CD4-positive, alpha-beta T cell treated with Interleukin-10 for 1 hour (primary cell): ENCODE measurements at places on chromosomes 2 and 18.

DNA sequence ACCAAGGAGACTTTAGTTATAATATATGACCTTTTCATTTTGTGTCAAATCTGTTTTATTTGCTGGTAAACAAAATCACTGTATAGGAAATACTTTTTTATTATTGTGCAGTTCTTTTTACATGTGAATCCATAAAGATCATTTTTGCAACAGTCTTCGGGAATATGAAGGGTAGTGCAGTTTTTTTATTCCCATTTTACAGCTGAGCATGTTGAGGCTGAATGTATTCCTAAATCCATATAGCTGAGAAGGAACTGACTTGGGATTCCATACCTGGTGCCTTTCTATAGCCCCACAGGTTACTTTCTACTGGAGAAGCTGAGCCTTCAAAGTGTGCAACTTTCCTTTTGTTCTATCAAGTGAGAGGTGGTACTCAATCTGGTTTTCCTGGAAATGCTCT lies 29.6 kb downstream of the RHOB start:
- no peak for DNase-seq

DNA sequence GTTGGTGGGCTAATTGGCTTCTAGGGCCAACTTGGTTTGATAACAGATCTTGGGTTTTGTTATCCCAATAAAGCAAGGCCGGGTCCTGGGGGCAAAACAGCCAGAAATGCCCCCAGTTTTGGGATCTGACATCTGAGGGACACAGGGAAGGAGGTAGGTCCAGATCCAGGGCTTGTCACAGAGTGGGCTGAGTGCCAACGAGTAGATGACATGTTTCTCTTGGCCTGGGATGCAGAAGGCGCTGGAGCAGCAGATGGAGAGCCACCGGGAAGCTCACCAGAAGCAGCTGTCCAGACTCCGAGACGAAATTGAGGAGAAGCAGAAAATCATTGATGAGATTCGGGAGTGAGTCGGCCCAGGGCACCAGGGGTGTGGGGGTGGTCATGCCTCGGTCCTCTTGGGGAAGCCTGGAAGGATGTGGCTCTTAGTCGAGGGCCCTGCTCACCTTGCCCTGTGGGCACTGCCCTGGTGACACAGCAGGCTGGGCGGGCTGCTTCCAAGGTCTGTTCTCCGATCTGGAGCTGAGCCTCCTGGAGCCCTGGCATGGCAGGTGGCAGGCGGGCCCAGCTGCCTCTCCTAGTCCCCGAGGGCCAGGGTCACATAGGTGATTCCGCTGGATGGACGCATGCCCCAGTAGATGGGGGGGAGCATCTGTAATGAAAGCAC lies 40.2 kb upstream of the LYPD6B start:
- no peak for DNase-seq

- no peak for DNase-seq
Measured at GRCh38 chr2:27093430-27094352, 7.1 kb downstream of the KHK start.

GRCh38 chr2:187554011-187554703 lies at the start of gene TFPI:
Gene TFPI (minus strand): TSS chr2:187554435. CDS start chr2:187503768, 50,667 bp downstream.
- DNase-seq, result no peak

- no peak for DNase-seq
Measured at GRCh38 chr2:137770166-137770565, 194.1 kb upstream of the HNMT start.

GRCh38 chr2:205540036-205540435 lies 142.3 kb upstream of the NRP2 start:
- DNase-seq, result no peak

DNA sequence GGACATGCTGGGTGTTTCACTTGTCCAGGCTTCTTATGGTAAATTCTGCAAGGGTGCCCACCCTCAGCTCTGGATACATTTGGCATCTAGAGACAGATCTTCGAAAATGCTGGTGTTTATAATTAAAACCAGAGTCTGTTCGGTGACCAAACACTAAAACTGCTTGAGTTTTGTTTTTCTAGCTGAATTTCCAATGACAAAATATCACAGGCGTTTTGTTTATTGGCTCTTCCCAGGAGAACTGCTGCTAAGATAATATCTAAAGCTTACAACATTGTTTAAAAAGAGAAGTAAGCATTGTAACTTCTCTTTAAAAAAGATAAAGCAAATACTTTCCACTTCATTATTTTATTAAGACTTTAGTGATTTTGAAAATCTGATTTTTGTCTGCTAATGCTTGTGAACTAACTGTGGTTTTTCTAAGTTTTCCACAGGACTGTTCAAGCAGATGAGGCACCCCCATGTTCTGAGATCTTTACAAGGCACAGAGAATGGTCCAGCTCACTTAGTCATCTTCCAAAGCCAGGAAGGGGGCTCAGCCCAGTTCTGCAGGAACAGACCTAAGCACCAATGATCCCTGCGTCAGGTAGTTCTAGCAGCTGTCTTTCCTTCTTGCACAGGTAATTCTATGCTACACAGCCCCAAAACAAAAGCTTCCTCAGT lies 94.8 kb upstream of the LTBP1 start:
- no peak for DNase-seq

DNA sequence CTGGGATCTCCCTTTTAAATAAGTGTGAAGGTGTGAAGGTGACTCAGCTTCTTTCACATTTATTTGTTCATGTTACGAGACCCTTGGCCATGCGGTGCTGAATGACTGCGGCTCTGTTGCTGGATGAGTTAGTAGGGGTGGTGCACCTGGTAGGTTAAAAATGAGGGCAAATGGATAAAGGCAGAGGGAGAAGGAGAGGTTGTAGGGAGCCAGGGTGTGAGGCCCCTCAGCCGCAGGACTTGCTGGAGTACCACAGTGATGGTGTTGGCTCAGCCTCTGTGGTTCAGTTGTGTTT lies 164.2 kb downstream of the NAPG start:
- no peak for DNase-seq

- no peak for DNase-seq
Measured at GRCh38 chr2:200056105-200056504, 100.7 kb downstream of the MAIP1 start.

DNA sequence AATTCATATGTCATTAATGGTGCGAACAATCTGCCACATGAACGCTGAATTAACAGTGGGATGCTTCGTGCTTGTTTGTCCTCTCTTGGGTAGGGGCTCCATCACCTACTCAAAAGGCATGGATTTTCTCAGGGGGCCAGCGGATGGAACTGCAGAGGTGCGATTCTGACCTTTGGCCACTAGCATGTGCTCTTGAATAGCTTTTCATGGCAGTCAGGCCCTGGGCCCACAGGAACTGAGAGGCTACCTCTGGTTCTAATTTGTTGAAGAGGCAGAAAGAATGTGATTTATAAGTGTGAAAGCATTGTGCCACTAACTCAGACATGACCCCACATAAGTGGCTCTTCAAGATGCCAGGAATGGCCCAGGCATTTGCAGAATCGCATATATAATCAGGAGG lies 283.2 kb downstream of the INSIG2 start:
- no peak for DNase-seq

- no peak for DNase-seq
Measured at GRCh38 chr2:36919041-36919837, 47.1 kb downstream of the STRN start.
